ENCODE measurements at places on chromosomes 3 and 15.

GRCh38 chr15:73681063-73681462 lies 3.1 kb upstream of the CD276 start:
- DNase-seq, result no peak

GRCh38 chr3:1348547-1348946 lies 255.7 kb downstream of the CNTN6 start:
- no peak for DNase-seq

GRCh38 chr3:149934524-149934923 lies 36.2 kb downstream of the PFN2 start:
- no peak for DNase-seq

DNA sequence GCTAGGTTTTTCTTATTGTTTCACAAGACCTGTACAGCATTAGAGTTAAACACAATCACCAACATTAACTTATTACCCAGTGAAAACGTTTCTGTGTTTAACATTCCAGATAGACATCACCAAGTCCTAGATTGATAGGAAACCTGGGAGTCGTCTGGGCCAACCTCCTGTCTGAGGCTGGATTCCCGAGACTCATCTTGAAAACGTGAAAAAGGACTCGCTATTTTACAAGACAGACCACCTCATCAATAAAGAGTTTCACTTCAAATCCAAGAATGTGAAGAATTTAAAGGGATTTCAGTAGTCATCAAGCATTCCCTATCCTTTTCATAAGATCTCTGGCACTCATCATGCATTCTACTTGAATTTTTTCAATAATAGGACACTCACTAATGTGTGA lies 626.6 kb downstream of the MCTP2 start:
- no peak for DNase-seq

DNA sequence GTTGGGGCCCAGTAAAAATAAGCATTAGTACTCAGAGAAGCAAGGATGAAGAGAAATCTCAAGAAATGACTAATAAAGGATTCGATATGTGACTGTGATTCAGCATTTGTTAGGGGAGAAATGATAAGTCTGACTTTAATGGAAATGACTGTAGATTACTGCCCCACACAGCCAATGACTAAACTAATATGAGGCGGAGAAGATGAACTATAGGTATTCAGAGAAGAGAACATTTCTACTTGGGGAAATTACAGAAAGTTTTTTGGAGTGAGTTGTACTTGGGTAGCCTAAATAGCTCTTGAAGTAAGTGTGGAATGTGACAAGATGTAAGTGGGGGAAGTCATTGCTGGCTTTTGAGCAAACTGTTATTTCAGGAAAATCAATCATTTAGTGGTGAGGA lies 380.0 kb downstream of the PDCD6IP start:
- DNase-seq, result no peak

- DNase-seq, result no peak
These were observed 8.4 kb downstream of the ITGB5 start for GRCh38 chr3:124878561-124879336.

DNA sequence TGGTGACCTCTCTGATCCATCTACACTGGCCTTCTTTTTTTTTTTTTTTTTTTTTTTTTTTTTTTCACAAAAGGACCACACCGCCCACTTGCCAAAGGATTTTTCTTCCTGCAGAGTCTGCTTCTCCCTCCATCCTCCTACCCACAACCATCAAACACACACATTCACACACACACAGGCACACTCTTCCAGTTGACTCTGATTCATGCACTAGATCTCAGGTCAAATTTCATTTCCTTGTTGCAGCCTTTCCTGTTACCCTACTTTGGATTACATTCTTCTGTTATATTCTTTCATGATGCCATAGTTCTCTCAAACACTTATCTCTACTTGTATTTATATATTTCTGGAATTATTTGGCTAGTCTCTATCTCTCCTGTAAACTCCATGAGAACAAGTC lies 133.9 kb downstream of the STAC start:
- no peak for DNase-seq

DNA sequence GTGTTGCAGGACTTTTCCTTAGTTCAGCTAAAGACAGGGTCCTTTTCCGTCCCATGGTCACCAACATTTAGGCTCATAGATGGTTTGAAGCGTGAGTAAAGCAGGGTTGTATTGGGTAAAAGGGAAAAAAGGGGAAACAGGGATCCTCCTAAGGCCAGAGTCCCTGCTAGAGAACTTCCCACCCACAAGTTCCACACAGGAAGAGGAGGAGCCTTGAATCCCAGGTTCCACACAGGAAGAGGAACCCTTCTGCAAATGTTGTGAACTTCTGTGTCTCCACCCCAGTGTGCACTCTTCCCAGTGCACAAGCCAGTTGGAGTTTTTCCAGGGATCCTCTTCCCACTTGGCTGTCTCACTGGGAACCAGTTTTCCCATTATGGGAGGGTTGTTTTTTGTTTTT lies 27.6 kb upstream of the ATP8B4 start:
- no peak for DNase-seq

DNA sequence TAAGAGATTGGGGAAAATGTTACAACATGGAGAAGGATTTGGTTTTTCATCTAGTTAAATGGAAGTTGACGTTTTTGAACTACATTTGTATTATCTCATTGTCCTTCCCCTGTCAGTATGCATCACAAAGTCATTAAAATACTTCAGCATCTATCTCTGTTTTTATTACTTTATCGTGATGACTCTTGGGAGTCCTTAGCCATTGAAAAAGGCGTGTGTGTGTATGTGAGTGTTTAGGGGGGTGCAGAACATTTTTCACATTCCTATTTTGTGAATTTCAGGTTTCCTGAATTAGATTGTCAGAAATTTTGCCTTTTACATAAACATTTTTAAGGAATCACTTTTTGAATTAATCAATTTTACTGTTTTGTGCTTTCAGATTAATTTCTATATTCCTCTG lies 360.6 kb upstream of the SGO1 start:
- DNase-seq, result no peak

DNA sequence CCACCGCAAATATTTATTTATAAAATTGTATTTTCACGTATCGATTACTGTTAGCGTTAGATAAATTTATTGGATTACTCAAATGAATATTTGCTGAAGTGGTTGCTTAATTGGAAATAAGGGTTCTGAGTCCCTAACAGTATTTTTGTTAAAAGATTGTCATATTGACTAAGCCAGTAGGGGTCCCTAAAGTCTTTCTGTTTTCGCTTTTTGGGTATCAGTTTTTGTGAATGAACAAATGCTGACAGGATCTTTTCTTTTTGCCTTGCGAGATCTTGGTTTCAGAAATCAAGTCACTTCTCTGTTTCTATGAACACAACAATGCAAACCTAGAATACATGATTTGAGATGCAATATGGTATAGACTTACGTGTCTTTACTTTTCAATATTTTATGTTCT lies 7.1 kb downstream of the RAD51 start:
- DNase-seq, result no peak

DNA sequence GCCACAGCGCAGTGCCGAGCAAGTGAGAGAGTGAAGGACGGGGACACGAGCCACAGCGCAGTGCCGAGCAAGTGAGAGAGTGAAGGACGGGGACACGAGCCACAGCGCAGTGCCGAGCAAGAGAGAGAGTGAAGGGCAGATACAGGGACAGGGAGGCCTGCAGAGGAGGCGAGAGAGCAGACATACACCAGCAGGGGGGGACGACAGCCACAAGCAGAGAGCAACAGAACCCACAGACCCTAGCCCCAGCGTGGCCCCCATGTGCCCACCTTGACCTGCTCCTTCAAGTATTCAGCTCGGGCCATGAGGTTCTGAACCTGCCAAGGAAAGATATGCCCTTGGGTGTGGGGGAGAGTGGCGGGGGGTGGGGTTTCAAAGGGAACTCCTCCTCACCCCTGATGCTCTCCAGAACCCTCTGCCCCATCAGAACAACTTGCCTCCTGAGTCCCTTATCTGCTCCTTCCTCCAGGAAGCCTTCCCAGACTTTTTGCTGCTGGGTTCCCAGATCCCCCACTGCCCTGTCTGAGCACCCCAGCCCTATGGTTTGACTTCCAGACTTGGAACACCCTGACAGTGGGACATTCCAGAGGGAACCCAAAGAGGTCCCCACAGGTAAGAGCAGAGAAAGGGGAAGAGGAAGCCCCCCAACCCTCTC lies 5.3 kb downstream of the ULK3 start:
- DNase-seq, result no peak

- no peak for DNase-seq
These were observed 802 bp upstream of the NECTIN3 start for GRCh38 chr3:111070772-111071256.

- DNase-seq, result no peak
These were observed 100.9 kb downstream of the PLCL2 start for GRCh38 chr3:16985608-16986007.

DNA sequence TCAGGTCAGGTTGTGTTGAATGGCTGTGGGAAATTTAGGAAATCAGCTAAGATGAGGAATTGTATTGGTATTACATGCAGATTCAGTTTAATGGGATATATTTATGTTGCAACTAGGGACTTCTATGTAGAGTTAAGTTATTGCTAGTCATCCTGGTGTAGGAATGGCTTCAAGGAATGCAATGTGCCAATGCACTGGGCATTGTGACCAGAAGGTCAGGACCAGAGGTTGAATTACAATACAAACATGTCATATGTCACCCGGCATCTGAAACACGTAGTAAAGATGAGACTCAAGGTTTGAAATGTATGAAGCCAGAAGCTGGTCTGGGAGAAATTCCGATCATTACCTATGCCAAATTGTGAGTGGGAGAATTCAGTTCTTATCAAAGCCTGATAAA lies 11.7 kb upstream of the GAP43 start:
- DNase-seq, result no peak

DNA sequence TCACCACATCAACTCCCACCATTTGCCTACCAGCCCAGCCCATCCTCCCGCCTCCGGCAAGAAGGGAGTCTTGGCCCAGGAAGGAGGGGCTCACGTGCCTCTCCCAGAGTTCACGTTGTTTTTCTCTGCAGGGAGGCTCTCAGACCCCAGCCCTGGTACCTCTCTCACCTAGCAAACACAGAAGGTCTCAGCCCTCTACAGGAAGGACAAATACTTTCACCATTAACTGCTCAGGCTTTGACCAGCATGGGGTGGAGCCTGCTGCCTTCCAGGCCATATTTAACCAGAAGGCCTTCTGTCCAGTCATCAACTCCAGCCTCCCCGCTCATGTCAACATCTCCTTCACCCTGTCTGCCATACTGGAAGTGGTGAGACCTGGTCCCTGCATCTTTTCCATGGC lies 19.0 kb upstream of the HTR3E start:
- DNase-seq, result no peak

- DNase-seq, result no peak
These were observed 3.6 kb downstream of the PLA2G4D start for GRCh38 chr15:42090781-42091180.

GRCh38 chr3:73030073-73030597 lies 31.3 kb upstream of the EBLN2 start:
- no peak for DNase-seq
